ENCODE measurements at places on chromosomes 2 and 18. TPM values are rescaled to one million over a fixed set of nuclear protein-coding genes. Genes with fewer than 3 reads are reported as not detected.

The FOXI3 gene
- total RNA-seq = not detected

The CLEC4F gene
- 8.9 TPM for total RNA-seq

The KYNU gene
- total RNA-seq = 0.56 TPM

The ARHGAP25 gene
- total RNA-seq = 121 TPM

The RAPH1 gene
- 1.0 TPM for total RNA-seq

The OXER1 gene
- not detected for total RNA-seq

The MROH2A gene
- total RNA-seq = not detected

Measured in natural killer cell treated with Interleukin-12 subunit alpha and Interleukin-12 subunit beta and Interleukin-15 and Interleukin-18, amount 100 ng/mL, for 72 hours (primary cell).